ENCODE measurements at places on chromosomes 3 and 15. TPM values are rescaled to one million over a fixed set of nuclear protein-coding genes. Genes with fewer than 3 reads are reported as not detected.

TRIM42 gene
- total RNA-seq, result not detected

ZIC1 gene
- total RNA-seq, result not detected

CTXND1 gene
- total RNA-seq, result not detected

CEP152 gene
- 5.0 TPM for total RNA-seq

ATP13A5 gene
- total RNA-seq, result not detected

SFMBT1 gene
- 19.6 TPM for total RNA-seq

CFAP161 gene
- total RNA-seq, result not detected

GOLGA6L2 gene
- total RNA-seq, result not detected

C3orf20 gene
- total RNA-seq, result not detected

LMAN1L gene
- total RNA-seq, result not detected

Data from myometrial cell (primary cell).